DMS153 (cell line): ENCODE measurements at places on chromosomes 16 and 17.

DNA sequence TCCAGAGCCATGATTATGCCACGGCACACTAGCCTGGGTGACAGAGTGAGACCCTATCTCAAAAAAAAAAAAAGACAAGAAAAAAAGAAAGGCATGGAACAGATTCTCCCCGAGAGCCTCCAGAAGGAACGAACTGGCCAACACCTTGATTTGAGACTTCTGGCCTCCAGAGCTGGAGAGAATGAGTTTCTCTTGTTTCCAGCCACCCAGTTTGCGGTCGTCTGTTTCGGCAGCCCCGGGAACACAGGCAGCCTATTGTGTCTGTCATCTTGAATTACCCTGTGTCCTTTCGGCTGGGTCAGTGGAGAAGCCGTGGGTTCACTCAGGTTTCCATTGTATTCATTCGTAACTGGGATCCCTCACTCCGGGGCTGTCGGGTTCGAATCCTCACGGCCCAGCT is 83.9 kb downstream of the RPA1 start:
- no peak for DNase-seq

DNA sequence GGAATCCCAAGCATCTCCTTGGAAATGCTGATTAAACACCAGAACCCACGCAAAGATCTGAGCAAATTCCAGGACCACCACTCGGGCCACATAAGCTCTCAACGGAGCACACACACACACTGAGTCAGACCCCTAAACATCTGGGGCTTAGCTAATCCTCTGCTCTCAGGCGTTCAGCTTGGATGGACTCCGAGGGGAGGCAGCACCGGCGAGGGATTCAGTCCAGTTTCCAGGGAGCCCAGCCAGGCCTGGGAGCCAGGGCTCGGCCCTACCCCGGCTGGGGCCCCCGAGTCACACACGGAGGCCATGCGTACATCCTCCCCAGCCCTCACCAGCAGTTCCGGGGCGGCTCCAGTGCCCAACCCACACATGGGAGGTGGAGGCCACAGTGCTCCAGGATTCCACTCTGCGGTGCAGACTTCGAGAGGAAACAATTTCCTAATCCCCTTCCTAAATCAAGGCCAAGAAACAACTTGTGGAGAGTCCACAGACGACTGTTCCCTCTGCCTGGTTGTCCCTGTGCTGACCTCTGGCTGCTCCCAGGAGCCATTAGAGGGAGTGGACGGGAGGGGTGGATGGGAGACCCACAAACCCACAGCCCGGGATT is 70.5 kb downstream of the GAS7 start:
- no peak for DNase-seq

- DNase-seq: no peak
Observed at GRCh38 chr17:73371285-73371684, 59.5 kb upstream of the CDC42EP4 start.

DNA sequence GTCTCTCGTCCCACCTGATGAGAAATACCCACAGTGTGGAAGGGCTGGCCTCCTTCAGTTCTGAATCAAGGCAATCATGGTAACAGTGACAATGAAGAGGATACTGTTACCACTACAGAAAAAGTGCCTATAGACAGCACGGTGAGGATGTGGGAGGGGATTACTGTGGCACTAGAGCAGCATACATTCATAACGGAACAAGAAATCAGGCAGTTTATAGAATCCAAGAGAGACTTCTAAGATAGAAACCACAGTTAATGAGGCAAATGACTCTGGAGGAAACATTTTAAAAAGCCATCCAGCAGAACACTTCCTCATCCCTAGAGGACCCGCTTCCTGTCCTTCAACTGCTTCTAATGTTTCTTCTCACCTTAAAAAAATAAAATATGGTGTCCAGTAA is 2.7 kb downstream of the RUSF1 start:
- no peak for DNase-seq

DNA sequence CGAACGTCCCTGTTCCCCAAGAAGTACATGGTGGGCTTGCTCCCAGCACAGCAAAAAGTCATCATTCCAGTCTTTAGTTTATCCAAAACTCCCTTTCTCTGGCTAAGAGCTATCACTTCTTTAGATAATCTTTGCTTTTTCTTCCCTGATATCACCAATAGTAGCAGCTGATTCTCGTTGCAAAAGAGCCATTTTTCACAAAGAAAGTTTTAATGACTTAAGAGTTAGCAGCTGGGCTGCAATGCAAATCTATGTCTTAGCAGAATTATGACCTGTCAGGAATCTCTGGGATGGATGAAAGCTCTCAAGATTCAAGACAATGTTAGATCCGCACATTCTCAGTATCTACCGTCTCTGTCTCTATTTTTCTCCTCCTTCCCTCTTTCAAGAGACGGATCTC is 53.8 kb downstream of the NXN start:
- DNase-seq: no peak

GRCh38 chr16:6375465-6376075 is 957.1 kb upstream of the RBFOX1 start:
- DNase-seq: peak; percentile 70

GRCh38 chr17:40854175-40854814 is 12.7 kb downstream of the KRT12 start:
- DNase-seq: no peak

GRCh38 chr17:3890082-3890877 is 2.6 kb downstream of the CAMKK1 start:
- no peak for DNase-seq

DNA sequence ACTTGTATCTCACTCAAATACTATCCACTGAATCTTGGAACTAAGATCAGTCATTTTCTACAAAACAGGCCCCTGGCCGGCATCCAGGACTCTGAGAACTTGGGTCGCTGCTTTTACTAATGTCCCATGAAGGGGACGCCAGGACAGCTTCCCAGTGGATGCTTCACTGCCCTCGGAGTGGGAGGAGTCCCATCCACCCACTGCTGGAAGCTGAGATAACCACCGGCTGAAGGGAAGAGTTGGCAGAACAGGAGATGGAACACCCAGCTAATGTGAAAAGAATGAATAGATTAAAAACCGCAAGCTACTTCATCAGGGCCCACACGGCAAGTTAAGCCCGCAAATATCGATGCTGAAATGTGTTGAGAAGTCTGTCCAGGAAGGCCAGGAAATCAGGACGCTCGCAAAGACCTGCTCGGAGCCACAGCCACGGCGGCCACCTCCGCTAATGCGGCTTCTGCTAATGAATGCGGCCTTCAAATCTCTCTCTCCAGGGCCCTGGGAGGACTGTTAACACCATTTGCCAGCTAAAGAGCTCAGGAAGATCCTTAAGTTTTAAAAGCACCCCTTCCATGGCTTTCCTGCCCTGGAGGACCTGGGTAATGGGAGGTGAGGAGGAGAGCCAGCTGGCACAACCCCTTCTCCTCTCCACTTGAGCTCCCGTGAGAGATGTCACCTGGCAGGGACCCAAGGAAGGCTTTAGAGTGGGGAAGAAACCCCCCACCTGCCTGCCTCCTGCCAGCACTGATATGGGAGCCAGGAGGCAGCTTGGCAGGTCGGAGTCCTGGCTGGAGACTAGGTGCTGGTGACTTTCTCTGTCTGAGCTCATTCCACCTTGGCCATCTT is 226.6 kb upstream of the RPL38 start:
- peak; percentile 39 for DNase-seq

DNA sequence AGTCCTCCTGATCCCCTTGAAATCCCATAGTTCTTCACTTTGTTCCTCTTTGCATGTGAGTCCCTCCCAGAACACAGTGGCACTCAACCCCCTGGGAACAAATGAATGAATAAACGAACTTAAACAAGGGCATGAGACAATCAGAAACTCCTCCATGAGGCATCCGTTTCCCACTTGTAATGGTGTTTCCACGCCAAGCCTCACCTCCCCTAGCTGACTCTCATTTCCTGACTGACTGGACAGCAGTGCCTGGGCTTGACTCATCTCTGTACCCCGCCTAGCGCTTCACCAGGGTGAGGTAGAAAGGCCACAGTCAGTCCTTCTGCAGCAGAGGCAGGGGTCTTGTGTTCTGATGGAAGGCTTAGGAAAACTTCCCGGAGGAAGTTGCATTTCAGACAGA is 14.2 kb downstream of the KIF1C start:
- no peak for DNase-seq

GRCh38 chr16:3731126-3731935 is 14.0 kb upstream of the TRAP1 start:
- DNase-seq: no peak

DNA sequence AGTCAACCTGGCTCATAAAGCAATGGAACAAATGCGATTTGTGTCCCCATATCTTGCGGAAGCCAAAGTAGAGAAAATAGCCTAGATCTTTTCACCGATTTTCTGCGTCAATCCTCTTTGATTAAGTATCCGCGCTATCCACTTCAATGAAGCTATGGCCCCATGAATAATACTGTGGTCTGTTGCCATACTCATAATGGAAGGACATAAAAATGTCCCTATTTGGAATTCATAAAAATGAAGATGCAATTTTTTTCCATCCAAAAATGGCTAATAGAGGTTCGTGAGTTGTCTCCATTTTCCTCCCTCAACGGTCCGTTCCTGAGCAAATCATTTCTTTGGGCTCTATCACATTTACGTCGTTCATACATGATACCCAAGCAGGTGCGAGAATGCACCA is 25.4 kb upstream of the ADCY9 start:
- DNase-seq: no peak

- no peak for DNase-seq
Observed at GRCh38 chr16:75333721-75334163, 82.3 kb upstream of the BCAR1 start.

GRCh38 chr16:2497116-2497630 is 16.6 kb upstream of the ATP6V0C start:
- DNase-seq: no peak

DNA sequence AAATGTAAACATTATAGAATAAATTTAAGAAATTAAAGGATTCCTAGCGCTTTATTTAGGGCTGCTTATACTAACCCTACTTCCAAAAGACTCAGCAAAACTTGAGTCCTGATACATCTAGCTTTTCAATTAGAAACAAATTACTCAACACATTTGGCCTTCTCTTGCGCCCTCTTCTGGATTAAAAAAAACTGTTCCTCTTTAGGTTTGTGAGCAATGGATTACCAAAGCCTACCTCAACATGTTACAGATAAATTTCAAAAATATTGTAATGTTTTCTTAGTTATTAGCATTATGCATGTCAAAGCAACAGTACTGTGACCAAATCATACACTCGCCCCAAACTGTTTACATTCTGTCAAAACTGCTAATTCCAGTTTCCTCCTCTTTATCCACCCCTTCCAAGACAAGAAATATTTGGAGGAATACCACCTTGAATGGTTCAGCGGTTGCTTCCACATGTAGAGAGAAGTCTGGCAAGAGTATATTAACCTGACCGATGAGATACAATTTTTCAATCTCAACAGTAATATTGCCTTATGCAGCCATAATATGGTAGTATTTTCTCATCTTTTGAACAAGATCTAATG is 2.7 kb downstream of the NUFIP2 start:
- peak; percentile 42 for DNase-seq

DNA sequence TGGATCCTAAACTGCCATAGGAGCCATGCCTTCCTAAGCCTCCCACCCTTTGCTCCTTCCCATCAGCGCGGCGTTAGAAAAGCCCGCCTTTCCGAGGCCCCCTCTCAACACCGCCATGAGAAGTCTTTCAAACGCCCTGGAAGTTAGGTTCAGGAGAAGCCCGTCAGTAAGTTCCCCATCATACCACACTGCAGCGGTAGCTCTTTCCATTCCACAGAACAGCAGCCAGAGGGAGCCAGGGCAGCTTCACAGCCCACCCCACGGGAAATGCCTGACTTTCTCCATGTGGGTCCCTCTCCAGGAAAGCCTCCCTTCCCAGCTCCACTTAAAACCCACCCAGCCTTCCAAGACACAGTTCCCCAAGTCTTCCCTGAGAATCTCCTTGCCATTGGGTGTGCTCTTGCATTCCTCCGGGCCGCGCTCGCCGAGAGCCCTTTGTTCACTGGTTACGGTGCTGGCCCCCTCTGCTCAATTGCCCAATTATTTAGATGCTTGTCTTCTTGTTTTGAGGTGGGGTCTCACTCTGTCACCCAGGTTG is 28.7 kb downstream of the KIAA0513 start:
- no peak for DNase-seq

DNA sequence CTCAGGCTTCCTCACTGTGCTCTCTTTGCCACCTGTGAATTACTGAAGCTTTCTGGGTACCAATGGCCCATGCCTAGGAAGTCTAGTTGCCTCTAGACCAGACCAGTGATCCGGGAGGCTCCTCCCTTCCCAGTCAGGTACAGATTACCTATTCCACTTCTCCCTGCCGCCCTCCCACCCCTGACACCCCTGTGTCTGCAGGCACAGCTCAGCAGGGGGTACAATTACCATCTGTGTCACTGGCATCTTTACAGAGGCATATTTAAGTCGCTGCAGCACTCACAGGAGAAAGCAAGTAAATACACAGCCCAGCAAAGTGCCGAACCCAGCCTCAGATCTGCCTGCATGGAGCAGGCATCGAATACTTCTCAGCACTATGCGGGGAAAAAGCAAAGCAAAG is 5.3 kb upstream of the WSCD1 start:
- DNase-seq: no peak
